ENCODE measurements at places on chromosomes 6 and 20. TPM values are rescaled to one million over a fixed set of nuclear protein-coding genes. Genes with fewer than 3 reads are reported as not detected.

Gene ZNF311
- total RNA-seq: 0.39 TPM

Gene FOXQ1
- total RNA-seq: 11.7 TPM

Gene METTL24
- total RNA-seq: not detected

Gene CMTR1
- total RNA-seq: 37.7 TPM

Gene SRSF3
- 356 TPM for total RNA-seq

Data from Panc1 (cell line).